SK-N-DZ (cell line): ENCODE measurements at places on chromosomes 5 and 9.
A peak's percentile ranks its signal among the peaks of the same experiment; 100 is the strongest.

- peak; percentile 37 for DNase-seq
Observed at GRCh38 chr9:98256756-98257155, 1.3 kb upstream of the TBC1D2 start.

GRCh38 chr5:83066548-83067110 is 10.6 kb downstream of the TMEM167A start:
- no peak for DNase-seq

GRCh38 chr9:86322973-86323644 is 31.1 kb downstream of the TUT7 start:
- no peak for DNase-seq

- DNase-seq = no peak
Observed at GRCh38 chr5:135138116-135138850, 104.3 kb upstream of the PITX1 start.

- DNase-seq = no peak
Observed at GRCh38 chr5:5156471-5157082, 16.4 kb downstream of the ADAMTS16 start.
